ENCODE measurements at places on chromosomes 5 and 9.
A peak's percentile ranks its signal among the peaks of the same experiment; 100 is the strongest.

- no peak for DNase-seq
Observed at GRCh38 chr9:90288275-90288639, 354.4 kb downstream of the DIRAS2 start.

DNA sequence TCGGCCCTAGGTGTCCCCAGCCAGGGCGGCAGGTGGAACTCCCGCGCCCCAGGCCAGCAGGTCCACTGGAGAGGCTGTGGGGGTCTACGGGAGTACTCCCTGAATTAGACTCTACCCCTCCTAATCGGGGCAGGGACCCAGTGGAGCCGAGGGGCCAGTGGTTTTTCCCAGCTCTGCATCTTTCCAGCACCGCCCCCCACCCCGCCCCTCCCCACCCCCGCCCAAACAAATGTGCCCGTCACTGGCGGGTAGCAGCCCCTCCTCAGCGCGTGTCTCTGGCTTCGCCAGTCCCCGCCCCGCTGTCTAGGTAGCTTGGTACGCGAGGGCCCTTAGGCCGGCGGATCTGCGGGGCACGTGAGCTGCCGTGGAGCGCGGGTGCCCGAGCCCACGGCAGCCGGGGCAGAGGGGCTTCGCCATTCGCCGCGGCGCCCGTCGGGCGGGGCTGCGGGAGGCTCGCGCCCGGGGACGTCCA lies 7.0 kb downstream of the UNC5A start:
- peak; percentile 76 for DNase-seq

GRCh38 chr5:43037636-43038495 lies 2.3 kb downstream of the ANXA2R start:
- no peak for DNase-seq

DNA sequence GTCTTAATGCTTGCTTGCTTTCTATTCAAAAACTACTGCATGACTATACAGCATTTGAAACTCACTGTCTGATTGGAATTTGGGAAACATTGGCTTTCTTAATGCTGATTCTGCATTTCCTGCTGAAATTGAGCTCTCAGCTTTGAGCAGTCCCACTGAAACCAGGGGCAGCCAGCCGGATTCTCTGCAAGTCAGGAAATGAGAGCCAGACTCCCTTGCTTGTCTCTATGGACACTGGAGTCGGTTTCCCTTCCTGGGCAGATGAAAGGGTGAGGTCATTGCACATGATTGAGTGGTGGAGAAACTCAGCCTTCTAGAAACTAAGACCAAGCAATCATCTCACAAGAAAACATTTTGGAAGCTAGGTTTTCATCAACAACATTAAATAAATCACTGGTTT lies 119.7 kb upstream of the SPATA31C2 start:
- DNase-seq: no peak

DNA sequence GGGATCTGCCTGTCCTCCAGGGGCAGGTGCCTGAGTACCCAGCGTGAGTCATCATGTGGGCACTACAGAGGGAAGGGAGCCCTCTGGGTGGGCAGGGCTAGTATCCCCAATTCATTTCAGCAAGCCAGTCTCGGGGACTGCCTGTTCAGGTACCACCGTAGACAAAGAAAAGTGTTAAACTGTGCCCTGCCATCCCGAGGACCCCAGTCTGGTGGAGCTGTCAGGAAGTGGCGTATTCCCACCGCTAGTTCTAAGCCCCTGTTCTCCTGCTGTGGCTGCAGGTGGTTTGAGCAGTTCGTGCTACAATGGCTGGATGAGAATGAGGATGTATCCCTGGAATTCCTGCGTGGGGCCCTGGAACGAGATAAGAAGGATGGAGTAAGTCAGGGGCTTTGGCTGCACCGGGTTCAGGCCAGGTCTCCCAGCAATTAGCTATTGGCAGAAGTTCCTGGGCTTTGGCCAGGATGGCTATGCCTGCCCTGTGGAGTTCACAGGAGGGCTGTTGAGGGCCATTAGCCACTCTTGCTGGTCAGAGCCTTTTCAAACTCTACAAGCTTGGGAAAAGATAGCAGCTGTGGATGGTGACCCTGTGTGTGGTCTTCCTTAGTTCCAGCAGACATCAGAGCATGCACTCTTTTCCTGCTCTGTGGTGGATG lies 93.2 kb upstream of the RUSC2 start:
- no peak for DNase-seq

DNA sequence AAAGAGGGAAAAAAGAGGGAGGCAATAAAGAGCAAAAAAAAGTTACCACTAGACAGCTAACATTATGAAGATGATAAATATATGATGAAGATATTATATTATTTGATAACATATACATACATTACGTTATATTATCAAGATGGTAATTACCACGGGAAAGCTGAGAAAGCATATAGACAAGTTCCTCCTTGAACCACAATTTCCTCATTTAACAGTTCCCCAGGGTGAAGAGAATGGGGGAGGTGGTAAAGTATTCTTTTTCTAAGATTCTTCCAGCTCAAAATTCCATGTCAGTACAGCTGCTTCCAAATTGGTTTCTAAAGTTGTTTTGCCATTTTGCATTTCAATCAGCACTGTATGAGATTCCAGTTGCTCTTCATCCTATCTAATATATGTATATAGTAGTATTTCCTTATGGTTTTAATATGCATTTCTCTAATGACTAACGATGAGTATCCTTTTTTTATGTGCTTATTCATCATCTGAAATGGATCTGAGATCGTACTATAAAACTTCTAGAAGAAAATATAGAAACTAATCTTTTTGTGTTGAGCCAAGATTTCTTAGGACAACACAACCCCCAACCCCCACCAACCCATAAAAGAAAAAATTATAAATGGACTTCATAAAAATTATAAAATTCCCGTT lies 49.5 kb upstream of the C9orf72 start:
- DNase-seq: no peak

GRCh38 chr5:15452030-15452429 lies 48.0 kb upstream of the FBXL7 start:
- DNase-seq: no peak

DNA sequence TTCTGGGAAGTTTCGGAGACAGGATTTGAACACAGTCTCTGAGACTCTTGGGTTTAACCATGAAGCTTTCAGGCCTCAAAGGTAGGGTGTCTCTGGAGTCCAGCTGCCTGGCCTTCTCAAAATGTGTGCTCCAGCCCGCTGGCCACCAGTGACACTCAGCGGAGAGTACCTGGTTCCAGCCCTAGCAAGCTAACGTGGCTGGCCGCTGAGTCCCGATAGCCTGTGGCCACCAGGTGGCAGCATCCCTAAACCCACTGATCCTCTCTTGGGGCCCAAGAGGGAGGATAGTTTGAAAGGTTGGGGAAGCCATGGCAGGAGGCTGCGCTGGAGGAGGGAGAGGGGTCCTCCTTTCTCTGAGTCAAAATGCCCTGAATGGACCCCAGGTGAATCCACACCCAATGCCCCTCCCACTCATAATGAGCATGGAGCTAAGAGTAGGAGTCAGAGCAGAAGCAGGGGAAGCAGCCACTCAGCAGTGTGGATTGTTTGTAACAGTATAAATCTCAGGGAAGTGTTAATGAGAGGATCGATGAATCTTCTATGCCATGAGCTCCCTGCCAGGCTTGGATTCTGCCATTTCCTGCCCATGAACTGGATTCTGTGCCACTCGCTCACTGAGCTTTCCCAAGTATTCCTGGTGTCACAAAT lies 5.4 kb upstream of the TIFAB start:
- peak; percentile 85 for DNase-seq

DNA sequence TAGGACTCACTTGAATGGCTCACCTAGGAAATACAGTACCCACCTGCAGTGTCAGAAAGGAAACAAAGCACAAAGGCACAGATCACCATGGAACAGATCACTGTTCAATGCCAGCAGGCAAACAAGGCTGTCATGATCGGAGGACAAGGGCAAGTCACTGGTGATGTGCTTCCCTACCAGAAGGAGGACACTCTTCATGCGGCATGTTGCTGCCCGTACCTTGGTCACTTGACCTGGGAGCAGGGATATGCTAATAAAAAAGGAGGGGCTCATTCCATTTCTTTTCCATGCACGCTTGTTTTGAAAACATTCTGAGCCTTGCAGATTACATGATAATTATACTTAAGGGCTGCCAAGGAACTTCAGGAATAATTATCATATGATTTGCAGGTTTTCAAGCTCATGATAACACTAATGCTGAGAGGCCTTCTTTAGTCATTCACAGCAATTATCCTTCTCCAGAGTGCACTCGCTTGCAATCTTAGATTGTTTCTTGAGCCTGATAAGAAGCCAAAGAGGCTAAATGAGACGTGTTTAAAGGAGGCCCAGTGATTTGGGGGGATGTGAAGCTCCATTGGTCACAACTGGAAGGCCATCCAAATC lies 36.1 kb upstream of the STARD4 start:
- no peak for DNase-seq

DNA sequence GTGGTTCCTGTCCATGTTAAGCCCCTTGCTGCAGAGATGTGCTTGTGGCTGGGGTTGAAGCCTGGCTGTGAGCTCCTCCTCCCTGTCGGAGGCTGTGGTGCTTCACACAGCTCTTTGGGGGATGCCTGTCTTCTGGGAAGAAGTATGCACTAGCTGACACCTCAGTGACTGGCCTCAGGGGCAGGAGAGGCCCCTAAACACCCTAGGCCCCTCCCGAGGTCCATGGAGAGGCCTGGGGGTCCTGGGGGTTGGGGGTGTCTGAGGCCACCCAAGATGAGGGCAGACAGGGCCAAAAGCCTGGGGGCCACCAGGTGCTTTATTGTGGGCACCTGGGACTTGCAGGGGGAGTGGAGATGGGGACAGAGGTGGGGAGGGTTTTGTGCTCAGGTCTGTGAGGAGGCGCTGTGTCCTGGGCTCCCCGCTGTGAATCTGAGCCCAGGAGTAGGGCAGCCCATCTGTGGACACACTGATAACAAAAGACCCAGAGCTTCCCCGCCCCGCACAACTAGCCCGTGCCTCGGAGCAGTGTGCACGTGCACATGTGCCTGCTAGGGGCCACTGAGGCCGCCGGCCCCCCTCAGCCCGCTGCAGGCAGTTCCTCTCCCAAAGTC lies 92.0 kb downstream of the PHF2 start:
- peak; percentile 79 for DNase-seq

DNA sequence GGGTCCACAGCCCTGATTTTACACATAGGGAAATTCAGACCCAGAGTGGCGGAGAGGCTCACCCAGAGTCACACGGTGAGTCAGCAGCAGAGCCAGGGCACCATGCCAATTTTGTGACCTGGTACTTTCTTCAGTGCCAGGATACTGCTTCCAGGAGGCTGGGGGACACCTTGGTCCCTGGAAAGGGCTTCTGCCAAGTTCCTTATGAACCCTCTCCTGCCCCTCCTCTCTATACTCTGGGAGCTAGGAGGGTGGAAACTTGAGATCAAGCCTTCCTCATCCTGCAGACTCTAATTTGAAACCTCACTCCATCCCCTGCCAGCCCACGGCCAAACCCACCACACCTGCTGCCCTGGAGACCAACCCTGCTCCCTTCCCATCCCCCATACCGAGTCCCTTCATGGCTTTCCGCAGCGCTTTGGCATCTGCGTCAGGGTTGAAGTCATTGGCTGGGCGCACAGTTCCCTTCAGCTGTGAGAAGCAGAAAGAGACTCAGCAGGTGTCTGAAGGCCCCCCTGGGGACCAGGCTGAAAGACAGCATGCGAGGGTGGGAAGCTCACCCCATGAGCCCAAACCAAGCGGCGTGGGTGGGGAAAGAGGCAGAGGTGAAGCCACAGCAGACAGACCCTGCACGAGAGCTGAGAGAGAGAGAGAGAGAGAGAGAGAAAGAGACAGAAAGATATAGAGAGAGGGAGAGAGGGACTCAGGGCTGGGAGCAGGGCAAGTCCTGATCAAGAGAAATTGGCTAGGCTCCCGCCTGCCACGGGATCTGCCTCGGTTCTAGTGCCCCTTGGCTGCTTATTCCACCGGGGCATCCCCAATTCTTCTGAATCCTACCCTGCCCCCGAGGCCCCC lies 33.5 kb downstream of the ANXA6 start:
- no peak for DNase-seq

DNA sequence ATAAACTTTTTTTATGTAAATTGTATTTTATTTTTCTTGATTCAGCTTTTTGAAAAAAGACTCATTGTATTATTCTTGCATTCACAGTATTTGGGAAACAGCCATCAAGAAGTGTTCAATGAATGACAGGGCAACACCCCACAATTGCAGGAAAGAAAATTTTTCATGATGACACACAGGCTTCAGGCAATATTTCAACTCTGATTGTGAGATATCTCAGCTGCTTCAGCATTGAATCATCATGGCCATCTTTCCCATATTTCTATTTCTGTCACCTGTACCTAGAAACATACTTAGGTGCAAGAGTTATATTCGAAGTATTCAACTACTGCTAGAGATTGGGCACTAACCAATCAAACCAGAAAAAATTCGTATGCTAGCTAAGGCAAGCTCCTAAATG lies 446.0 kb downstream of the ISL1 start:
- DNase-seq: no peak

Data from WERI-Rb-1 (cell line).